Fibroblast of skin of back (primary cell): ENCODE measurements at places on chromosomes 3 and 15.

DNA sequence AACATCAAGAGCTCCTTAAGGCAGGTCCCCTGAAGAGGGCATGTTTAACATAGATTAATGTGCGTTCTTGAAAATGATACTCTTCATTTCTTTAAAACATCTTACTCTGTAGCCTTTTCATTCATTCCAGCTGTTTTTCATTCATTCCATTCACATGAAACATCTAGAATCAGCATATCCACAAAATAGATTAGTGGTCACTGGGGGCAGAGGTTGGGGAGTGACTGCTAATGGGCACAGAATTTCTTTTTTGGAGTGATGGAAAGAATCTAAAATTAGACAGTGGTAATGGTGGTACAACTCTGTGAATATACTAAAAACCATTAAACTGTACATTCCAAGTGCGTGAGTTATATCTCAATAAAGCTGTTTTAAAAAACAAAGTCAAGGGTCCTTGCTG is 15.4 kb upstream of the CXCR6 start:
- DNase-seq = peak; percentile 44

DNA sequence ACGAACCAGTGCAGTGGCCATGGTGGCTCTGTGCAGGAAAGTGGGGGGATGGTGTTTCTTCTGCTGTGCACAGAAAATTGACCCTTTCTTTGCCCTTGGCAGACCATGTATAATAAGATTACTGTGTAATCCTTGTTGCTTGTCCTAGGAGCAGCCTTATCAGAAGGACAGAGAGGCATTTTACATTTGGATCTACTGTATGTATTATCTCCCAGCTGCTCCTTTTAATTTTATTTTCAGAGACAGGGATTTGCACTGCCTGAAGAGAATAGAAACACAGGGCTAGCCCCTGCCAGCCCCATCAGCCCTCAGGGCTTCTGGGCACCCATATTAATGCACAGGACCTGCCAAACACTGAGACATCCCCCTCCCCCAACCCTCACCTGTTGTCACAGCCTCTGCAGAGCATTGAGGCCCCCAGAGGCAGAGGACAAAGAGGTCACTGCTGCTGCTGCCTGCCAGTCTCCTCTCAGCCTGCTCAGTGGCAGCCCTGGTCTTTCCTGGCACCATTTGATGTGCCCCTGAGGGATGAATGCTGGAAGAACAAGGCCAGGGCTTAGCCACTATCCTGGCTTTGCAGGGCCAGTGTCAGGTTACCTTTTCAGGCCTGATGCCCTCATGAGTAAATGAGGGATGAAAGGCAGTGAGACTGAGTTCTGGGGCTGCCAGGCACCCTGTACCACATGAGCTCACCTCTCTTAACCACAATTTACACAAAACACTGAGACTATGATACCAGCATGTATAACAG is 533.4 kb downstream of the NTRK3 start:
- DNase-seq = no peak

- no peak for DNase-seq
Observed at GRCh38 chr3:182981038-182981380, 671 bp upstream of the DCUN1D1 start.

- DNase-seq = no peak
Observed at GRCh38 chr3:169980055-169980454, 13.4 kb downstream of the SEC62 start.

DNA sequence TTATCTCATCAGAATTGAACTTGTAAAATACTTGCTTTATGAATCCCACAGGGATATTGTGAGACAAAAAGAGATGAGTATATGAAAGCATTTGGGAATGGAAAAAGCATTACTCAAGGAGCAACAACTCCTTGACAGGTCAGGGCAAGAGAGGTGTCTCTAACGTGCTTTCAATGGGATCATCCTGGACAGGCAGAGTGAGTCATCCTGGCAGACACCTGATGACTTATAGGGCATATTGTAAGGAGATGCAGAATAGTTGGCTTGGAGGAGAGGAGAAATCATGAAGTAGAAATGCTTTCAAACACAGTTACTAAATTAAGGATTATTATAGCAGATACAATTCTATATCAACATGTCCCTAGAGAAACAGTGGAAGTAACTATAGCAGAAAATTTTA is 71.9 kb upstream of the THSD4 start:
- DNase-seq = no peak

GRCh38 chr15:54033356-54033860 is 55.2 kb downstream of the UNC13C start:
- no peak for DNase-seq

- peak; percentile 40 for DNase-seq
Observed at GRCh38 chr3:144363856-144364255, 392.2 kb downstream of the DIPK2A start.

DNA sequence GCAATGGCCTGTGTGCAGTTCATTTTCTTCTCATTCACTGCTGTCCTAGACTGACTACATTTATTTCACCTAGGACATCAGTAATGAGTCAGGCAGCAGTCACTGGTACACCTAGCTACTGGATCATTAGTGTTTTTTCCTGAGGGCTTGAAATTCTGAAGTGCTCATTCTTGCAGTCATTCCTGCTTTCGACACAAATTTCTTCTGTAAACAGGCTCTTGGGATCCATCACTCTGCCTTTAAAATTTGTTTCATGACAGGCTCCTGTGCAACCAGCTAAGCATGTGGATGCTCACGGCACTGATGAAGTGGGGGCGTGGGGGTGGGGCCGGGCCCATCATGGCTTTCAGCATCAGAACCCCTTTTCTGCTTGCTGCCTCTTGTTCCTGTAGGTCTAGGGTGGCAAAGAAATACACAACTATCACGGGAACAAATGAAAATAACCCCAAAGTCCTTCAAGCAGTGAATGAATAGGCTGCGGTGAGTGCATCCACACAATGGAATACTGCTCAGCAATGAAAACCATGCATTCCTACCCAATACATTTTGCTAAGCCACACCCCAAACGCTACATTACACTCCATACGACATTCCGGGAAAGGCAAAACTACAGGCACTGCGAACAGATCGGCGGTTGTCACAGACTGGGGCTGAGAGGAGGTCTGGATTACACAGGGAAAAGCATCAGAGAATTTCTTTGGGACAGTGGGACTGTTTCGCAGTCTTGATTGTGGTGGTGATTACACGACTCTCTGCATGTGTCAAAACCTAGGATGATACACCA is 9.3 kb upstream of the MELTF start:
- no peak for DNase-seq

DNA sequence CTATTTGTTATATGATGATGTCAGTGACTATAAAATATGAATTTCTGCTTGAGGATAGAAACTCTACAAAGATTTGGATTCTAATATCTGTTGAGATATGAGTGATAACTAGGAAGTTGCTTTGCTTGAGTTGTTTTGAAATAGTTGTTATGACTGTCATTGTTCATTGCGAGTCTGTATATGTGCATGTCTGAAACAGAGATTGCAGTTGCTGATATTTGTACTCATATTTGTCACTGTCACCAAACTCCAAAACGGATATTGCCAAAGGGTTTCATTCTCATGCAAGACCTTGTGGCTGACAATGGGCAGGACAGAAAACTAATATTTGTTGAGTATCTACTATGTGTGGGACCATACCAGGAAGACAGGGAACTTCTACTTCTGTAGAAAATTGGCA is 240.2 kb downstream of the CD47 start:
- no peak for DNase-seq

GRCh38 chr3:97161169-97161568 is 346.8 kb downstream of the EPHA6 start:
- DNase-seq = no peak

DNA sequence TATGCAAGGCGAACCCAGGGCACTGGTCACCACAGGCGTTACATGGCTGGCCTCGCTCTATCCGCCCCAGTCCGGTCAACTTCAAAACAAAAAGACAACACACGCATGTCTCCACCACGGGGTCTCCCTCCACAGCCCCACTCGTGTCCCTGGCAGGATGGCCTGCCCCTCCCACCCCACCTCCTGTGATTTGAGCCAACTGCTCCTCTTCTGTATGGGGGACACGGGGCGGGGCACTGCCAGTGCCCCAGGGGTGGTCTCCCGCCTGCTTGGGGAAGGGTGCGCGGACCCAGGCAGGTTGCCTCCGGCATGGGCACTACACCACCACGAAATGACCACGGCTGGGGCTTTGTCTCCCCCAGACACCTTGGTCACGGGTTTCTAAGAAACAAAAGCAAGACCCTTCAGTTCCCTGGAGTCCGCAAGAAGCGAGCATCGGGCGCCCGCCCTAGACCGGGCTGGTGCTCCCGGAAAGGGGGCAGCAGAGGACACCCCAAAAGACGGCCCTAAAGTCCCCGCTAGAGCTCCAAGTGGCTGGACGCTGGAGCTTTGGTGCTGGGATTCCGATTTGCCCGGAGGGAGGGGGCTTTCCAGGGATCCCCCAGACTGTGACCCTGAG is 219.3 kb upstream of the PRICKLE2 start:
- DNase-seq = no peak

GRCh38 chr15:75827691-75828090 is 15.6 kb upstream of the UBE2Q2 start:
- no peak for DNase-seq

- no peak for DNase-seq
Observed at GRCh38 chr3:56787258-56787775, 14.4 kb downstream of the ARHGEF3 start.

DNA sequence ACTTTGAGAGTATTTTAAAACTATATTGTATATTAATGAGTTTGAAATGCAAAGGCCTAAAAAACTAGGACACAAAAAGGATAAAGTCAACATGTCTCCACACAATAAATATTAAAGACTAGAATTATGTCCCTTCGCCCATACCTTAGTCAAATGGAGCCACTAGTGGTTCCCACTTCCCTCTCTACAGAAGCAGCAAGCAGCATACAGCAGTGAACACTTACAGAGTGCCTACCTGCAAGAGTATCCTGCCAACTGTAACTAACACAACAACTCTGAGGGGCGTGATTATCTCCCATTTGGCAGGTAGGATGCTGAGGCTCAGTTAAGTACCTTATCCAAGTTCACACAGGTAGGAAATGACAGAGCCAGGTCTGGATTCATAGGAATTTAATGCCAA is 17.2 kb downstream of the DYNC1LI1 start:
- DNase-seq = no peak

- no peak for DNase-seq
Observed at GRCh38 chr3:102189541-102189940, 245.3 kb upstream of the ZPLD1 start.

DNA sequence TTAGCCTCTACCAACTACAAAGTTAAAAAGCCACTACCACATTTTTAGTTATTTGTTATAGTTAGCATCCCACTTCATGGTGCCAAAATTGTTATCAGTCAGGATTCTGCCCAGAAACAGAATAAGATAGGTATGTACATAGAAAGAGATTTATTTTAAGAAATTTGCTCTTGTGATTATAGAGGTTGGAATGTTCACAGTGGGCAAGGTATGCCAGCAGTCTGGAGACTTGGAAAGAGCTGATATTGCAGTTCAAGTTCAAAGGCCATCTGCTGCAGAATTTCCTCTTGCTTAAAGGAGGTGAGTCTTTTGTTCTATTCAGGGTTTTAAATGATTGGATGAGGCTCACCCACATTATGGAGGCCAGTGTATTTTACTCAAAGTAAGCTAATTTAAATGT is 143.8 kb upstream of the POU1F1 start:
- DNase-seq = no peak

DNA sequence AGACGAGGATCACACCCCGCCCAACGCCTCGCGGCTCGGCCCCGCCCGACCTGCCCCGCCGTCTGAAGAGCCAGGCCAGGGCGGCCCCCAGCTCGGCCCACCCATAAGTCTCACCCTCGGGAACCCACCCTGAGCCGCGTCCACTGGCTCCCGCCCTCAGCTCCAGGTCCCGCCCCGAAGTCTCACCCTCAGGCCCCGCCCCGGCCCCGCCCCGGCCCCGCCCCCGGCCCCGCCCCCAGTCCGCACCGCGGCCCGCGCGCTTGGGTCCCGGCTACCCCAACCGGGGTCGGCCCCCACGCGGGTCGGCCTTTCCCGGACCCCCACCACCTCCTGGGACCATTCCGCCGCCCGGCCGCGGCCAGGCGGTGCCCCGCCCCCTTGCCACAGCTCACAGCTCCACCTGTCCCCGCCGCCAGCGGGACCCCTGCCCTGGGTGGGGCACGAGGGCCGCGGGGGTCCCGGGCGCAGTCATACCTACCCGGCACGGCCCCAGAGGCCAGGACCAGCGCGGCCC is 489 bp downstream of the CSPG5 start:
- peak; percentile 17 for DNase-seq
